ENCODE measurements at places on chromosomes 1 and 21.

GRCh38 chr1:245526141-245526540, 371.4 kb downstream of the KIF26B start:
- no peak for DNase-seq

DNA sequence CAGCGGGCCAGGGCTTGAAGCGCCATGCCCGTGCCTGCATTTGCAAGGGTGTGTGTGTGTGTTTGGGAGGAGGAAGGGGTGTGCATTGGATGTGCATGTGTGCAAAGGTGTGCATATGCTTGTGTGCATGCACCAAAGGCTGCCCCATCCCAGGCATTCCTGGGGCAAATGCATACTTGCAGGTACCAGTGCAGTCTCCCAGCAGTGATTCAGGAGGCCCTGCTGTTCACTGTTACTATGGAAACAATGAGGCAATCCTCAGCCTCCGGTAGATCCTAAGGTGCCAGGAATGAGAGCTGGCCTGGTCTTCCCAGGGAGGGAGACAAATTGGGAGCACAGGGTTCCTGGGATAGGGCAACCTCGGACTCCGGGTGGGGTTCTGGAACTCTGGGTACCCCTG, 7.5 kb upstream of the FNDC5 start:
- no peak for DNase-seq

GRCh38 chr1:31221072-31221471, 18.6 kb downstream of the NKAIN1 start:
- no peak for DNase-seq

DNA sequence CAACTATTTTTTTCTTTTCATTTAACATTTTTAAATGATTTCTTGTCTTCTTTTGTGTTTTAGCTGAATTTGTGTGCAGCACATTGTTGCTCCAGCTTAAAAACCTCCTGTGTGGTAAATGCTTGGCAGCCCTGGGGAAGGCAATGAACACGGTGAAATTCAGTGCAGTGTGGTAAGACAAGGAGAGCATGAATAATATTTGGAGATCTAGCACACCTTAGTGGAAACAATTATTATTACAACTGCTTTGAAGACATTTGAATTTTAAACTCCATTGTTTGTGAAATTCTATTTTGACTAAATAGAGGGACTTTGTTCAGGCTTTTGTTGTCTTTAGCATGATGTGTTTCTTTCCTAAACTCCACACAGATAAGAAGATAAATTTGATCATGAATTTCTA, 242.6 kb upstream of the CXADR start:
- DNase-seq = no peak

- DNase-seq = no peak
Observed at GRCh38 chr1:228155596-228156514, 6.1 kb downstream of the GJC2 start.
